ENCODE measurements at places on chromosomes 5 and 9. TPM values are rescaled to one million over a fixed set of nuclear protein-coding genes. Genes with fewer than 3 reads are reported as not detected.

DNA sequence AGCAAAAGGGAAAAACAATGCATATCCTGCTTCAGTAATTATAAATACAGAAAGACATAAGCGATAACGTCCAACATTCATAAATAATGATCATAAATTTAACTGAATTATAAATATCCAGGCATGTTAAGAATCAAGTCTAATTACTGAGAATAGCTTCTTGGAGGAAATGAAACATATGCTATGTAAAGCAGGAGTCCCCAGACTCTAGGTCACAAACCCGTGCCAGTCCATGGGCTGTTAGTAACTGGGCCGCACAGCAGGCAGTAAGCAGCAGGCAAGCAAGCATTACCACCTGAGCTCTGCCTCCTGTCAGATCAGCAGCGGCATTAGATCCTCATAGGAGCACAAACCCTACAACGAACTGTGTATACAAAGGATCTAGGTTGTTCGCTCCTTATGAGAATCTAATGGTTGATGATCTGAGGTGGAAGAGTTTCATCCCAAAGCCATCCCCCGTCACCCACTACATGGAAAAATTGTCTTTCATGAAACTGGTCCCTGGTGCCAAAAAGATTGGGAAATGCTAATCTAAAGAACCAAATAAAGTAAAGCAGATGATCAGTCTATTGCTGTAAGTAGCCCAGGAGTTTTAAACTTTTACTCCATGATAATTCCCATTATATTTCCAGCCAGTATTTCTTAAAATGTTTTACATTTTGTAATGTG lies 50.4 kb downstream of the CERT1 start:
- H3K36me3 ChIP-seq = no peaks in the 10 kb centered on the region
- no peak for DNase-seq
- peaks cover 12% of the 10 kb centered on the region for H3K4me1 ChIP-seq
- no peak overlapping the region for H3K4me3 ChIP-seq

GRCh38 chr9:24846248-24846912 lies 300.7 kb upstream of the IZUMO3 start:
- H3K27me3 ChIP-seq = no peaks in the 10 kb centered on the region
- no peak for DNase-seq
- no peaks in the 10 kb centered on the region for H3K4me1 ChIP-seq
- H3K4me3 ChIP-seq = no peak overlapping the region

DNA sequence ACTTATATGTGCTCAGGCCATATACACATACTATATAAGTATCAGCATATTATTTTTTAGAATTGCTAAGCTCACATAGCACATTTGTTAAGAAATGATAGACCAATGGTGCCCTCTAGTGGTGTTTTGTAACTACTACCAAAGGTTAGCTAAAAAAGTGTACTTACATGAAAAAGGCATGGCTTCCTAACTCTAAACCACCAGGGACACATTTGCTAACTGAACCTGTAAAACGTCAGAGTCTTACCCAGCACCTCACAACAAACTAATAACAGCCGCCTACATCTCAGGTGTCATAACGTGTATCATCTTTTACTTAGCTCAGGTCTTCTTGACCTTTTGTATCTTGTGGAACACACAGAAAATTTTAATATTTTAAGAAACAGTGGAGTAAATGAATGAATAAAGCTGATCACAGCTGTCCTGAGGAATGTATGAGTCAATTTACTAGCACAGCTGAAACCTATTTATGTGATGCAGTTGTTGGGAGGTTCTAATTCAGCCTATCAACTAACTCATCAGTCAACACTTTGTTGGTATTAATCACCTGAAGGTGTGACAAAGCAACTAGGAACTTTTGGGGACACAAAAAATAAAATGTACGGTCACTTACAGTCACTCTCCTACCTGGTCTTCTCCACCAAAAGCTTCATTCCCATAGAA lies 72.9 kb downstream of the BAAT start:
- H3K27me3 ChIP-seq = no peaks in the 10 kb centered on the region
- H3K4me3 ChIP-seq = no peak overlapping the region
- H3K4me1 ChIP-seq = no peaks in the 10 kb centered on the region
- DNase-seq = no peak

Gene GFI1B
- not detected for total RNA-seq

Gene F2RL2
- total RNA-seq = not detected

Gene CEMIP2
- 10.6 TPM for total RNA-seq

Gene CXXC5
- 69.7 TPM for total RNA-seq

DNA sequence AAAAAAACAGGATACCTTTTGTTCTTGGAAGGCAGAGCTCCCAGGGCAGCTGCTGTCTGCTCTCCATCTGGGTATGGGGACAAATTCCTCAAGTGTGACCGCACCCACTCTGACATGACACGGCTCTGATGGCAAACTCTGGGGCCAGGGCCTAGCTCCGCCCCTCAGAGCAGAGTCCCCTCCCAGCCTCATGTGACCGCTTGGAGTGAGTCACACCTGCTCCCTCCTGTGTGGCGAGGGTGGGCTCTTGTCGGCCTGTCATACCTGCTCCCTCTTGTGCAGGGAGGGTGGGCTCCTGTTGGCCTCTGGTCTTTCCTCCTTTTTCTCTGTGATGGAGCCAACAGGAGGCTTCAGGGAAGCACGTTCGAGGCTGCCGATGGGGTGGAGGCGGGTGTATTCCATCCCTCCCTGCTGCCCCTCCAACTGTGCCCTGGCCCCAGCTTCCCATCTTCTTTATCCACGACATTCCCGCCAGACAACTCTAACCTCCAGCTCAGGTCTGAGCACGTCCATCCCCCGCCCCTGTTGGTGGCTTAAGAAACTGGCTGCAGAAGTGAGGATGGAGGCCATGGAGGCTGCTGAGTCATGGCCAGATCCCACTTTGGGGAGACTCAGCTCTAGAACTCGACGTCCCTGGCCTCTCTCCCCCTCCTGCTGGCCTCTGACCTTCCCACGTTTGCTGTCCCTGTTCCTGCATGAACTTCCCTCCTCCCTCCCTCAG lies 65.3 kb downstream of the OLFM1 start:
- H3K27ac ChIP-seq = no peak overlapping the region
- DNase-seq = no peak
- H3K4me3 ChIP-seq = no peak overlapping the region
- no peaks in the 10 kb centered on the region for H3K36me3 ChIP-seq
- peaks cover 3% of the 10 kb centered on the region for H3K27me3 ChIP-seq
- no peaks in the 10 kb centered on the region for H3K4me1 ChIP-seq

GRCh38 chr9:74478606-74479005 lies 18.5 kb upstream of the RORB start:
- no peak overlapping the region for H3K4me3 ChIP-seq
- no peaks in the 10 kb centered on the region for H3K4me1 ChIP-seq
- H3K27me3 ChIP-seq = no peaks in the 10 kb centered on the region
- H3K36me3 ChIP-seq = no peaks in the 10 kb centered on the region

GRCh38 chr5:139494832-139495231 lies 12.3 kb upstream of the STING1 start:
- no peak overlapping the region for H3K4me3 ChIP-seq
- no peaks in the 10 kb centered on the region for H3K36me3 ChIP-seq
- no peak overlapping the region for H3K27ac ChIP-seq
- H3K4me1 ChIP-seq = peaks cover 7% of the 10 kb centered on the region
- DNase-seq = no peak

Gene IFNA2
- not detected for total RNA-seq

Gene CDH9
- not detected for total RNA-seq

Gene GDA
- 2.5 TPM for total RNA-seq

DNA sequence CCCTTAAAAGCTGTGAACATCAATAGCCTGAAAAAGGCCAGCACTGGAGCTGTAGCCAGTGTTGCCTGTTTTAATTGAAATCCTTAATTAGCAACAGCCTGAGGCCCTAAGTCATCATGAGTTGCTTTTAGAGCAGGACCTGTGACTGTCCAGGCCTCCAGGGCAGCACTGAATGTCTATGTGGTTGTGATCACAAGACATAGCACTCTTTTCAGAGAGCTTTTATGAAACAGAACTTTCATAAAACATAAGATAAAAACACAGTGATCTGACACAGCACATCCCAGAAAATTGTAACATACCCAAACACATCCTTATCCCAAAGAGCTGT lies 85.5 kb upstream of the MYO10 start:
- no peak overlapping the region for H3K27ac ChIP-seq
- H3K27me3 ChIP-seq = no peaks in the 10 kb centered on the region
- no peak overlapping the region for H3K4me3 ChIP-seq

Gene RNF180
- 5.7 TPM for total RNA-seq

Gene RNF224
- total RNA-seq = not detected

DNA sequence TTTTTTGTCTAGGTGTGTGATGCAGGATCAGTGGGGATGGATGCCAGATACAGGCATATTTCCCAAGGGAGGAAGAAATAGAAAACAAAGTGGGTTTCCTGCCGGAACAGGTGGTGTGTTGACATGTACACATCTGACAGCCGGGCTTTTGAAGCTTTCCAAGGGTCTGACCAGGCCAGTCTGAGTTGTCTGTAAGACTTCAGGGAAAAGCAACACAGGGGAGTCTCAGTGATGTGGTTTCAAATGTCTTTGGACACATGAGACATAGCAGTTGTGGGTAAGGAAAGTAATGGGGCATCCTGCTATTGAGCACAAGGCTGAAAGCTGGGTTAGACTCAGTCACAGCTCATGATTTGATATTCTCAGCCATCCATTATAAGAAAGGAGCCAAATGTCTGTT lies 274.9 kb downstream of the PIK3R1 start:
- H3K27ac ChIP-seq = no peak overlapping the region
- H3K27me3 ChIP-seq = no peaks in the 10 kb centered on the region
- no peaks in the 10 kb centered on the region for H3K4me1 ChIP-seq
- no peak overlapping the region for H3K4me3 ChIP-seq

DNA sequence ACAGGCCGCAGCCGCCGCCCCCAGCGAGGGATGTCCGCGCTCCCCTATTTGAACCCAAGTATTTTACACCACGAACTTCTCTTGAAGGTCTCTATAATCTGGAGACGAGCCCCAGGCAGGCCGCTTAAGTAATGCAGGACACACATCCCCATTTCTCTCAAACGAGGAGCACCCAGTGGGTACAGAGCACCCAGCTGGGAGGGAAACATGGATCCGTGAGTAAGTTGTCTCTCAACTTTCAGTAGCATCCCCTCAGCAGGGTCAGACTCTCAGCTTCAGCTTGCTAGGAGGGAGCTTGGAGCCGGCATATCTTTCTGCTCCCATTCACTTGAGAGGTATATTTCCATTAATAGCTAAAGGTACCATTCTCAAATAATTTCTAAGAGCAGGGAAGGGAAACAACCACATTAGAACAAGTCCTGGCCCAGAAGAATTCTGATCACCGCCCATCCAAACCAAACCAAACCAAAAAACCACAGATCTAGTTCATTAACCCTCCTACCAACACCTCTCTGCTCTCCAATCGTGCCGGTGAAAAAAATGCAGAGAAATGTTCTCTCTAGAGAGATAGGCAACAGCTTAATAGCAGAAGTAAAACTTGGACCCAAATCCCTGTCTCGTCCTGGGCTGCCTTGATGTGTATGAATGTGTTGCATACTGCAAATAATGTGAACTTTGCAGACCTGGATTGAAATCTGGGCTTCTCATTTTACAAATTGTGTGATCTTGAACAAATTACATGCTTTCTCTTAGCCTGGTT lies 910 bp downstream of the TDRD7 start:
- no peaks in the 10 kb centered on the region for H3K36me3 ChIP-seq
- H3K27me3 ChIP-seq = no peaks in the 10 kb centered on the region
- H3K27ac ChIP-seq = peak overlapping the region; percentile 80
- peaks cover 12% of the 10 kb centered on the region for H3K4me1 ChIP-seq
- peak overlapping the region; percentile 93 for H3K4me3 ChIP-seq
- DNase-seq = no peak
